ENCODE measurements at places on chromosomes 3 and 15.

DNA sequence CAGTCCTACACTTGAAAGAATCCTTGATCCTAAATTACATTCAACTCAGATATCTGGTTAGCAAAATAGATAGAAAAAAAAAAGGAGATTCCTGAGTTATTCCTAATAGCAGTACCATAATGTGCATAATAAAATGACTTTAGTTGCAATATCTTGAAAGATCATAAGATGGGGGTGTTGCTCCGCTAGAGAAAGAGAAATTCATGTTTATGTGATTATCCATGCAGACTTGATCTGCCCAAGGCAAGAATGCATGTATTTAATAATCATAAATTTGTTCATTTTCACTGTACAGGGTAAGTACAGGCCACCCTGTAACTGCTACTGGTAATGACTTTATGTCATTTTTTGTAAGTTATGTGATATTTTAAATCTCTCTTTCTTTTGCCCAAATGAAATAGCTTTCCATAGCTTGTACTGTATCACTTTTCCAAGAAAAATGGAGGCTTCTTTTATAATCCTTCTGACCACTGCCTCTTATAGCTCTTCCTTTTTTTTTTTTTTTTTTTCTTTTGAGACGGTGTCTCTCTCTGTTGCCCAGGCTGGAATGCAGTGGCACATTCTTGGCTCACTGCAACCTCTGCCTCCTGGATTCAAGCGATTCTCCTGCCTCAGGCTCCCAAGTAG is 84.6 kb downstream of the HCN4 start:
- no peak for DNase-seq

- DNase-seq, result no peak
Observed at GRCh38 chr3:24548278-24548677, 53.6 kb upstream of the THRB start.

GRCh38 chr3:195296662-195297061 is 25.7 kb upstream of the XXYLT1 start:
- DNase-seq, result no peak

DNA sequence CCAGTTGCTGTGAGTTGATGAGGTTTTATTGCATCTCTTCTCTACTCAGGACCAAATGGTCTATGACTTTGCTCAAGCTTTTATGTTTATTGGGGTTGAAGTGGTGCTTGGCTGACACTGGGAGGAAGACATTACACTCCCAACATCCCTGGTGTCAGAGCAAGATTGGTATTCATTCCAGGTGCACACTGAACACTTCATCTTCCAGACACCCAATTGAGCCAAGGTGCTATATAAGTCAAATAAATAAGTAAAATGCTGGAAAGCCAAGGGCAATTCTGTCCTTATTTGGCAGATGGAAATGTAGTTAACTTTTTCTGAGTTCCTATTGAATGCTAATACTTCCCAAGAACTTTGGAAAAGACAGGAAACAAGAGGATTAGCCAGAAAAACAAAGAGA is 53.2 kb upstream of the CDV3 start:
- no peak for DNase-seq

DNA sequence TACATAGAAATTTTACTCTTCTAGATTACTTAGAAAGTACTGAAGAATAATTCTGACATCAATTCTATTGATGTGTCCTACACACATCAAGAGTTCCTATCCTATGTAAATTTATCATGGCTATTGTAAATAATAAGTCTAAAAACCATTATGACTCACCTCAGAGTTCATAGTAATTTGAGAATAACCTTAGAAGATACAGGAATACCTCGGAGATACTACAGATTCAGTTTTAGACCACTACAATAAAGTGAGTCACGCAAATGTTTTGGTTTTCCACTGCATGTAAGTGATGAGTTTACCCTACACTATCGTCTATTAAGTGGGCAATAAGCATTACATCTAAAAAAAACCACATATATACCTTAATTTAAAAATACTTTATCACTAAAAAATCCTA is 74.8 kb downstream of the NR1I2 start:
- DNase-seq, result no peak

DNA sequence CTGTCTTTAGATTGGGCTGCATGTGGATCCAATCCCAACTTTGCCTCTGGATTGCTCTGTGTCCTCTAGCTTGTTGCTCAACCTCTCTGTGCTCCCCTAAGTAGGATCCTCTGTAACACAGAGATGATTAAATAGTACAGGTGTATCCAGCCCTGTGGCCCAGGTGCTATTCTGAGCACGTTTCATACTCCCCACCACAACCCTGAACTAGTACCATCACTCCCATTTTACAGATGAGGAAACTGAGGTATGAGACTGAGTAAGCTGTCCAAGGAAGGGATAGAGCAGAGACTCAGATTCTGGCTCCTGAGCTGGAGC is 7.2 kb downstream of the ISG20 start:
- no peak for DNase-seq

DNA sequence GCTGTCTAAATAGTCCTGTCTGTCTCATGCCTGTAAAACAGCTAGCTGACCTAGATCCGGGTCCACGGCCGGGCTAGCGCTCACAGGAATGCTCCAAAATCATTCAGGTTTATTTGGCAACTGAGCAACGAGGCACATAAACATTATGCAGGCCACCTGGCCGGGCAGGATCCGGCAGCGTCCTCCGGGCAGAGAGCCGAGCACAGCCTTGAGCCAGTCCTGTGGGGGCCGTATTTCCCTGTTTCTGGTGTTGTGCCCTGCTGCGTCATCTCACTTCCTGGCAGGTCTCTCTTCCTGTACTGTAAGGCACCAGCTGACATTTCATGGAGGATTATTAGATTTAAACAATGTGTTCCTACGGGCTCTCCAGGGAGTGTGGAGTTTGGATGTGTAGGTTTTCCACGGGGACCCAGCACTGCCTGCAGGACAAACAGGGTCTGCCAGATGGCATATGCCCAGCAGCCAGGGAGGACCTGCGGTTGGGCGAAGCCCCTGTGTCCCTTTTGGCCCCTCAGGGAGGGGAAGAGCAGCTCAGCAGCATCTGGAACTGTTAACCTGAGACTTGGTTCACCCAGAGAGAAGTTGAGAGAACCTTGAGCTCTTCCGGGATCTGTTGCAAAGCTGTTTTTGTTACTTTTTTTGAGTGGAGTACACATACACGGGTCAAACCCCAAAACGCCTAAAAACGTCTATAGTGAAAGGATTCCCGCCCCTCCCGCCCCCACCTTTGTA is 16.6 kb upstream of the LRRK1 start:
- no peak for DNase-seq

DNA sequence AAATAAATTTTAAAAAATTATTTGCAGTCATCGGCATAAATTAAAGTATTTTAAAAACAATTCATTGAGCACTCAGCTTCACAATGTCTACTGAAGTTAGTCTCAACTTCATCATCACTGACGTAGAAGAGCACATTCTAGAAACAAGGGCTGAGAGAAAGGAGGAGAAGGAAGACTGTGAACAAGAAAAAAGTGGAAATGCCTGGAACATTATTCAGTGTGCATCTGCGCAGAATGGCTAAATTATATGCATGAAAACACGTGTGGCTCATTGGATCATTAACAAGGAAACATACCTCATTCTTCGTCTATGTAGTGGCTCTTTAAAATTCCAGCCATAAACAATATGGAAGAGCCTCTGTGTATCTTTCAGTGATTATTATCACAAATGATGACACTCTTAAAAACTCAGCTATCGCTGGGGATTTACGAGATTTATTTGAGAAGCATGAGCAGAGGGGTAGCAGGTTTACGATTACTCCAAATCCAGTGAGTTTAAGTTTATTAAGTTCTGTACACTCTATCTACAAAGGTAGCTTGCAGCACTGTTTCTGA is 404.2 kb upstream of the CDIN1 start:
- no peak for DNase-seq

DNA sequence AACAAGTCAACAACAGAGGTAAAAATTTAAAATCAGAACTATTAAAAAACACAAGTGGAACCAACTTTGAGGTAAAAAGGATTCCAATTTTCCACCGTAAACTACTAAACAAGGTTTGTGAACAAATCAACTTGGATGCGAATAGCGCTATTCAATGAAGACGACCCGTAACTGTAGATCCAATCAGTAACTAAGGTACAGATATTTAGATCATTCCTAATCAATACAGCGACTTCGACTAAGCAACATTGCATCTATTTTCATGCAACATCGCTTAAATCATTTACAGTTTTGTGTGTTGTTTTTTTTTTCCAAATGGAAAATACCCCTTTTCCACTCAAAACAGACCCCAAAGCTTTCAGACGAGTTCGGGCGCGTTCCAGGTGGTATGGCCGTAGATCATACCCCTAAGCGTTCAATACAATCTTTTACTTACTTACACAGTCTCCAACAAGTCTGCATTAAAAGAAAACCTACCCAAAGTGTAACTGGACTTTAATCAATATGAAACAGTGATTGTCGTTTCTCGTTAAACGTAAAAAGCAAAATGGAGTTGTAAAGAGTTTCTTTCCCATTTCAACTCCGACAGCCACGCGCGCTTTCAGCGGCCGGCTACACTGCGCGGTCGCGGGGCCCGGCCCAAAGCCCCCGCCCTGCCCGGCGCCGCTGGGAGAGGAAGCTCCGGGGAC is 786 bp downstream of the RHOA start:
- no peak for DNase-seq

- DNase-seq, result no peak
Observed at GRCh38 chr3:180352261-180352660, 249.7 kb upstream of the TTC14 start.

GRCh38 chr15:80798911-80799310 is 19.7 kb downstream of the CEMIP start:
- DNase-seq, result no peak

DNA sequence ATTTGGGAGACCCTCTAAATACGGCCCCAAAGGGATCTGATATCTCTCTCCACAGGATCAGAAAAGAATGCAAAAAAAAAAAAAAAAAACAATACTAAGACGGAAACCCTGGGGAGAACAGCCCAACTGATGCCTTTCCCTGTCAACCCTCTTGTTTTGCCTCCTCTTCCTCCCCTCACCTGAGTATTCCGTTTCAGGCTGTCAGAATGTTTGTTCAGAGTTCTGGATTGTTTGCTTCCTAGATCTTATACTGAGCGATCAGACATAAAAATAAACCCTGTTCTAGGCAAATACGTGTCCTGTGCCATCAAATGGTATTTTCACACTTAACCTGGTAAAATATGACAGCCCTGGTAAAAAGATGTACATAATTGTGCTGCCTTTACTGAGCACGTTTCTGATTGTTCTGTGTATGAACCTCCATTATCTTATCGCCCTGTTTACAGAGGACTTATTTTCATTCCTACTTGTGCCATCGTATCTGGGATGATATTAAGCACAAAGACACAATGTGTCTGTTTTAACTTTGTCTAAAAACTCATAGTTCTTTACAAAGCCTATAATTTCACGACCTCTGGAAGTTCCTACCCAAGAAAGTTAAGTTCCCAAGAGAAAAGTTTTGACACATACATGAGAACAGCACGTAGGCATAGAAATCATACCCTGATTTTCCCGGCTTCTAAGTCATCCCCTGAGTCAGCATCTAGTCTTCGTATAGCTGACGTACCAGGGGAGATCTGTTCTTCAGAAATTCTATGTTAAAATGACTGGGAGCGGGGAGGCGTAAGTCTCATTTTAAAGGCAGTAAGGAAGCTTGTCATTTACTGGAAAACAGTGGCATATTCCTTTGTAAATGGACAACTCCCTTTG is 856 bp downstream of the ZBTB38 start:
- DNase-seq, result no peak

- no peak for DNase-seq
Observed at GRCh38 chr3:115486880-115487279, 136.4 kb upstream of the GAP43 start.

GRCh38 chr3:151002003-151002981 is 29.8 kb upstream of the CLRN1 start:
- DNase-seq, result no peak

DNA sequence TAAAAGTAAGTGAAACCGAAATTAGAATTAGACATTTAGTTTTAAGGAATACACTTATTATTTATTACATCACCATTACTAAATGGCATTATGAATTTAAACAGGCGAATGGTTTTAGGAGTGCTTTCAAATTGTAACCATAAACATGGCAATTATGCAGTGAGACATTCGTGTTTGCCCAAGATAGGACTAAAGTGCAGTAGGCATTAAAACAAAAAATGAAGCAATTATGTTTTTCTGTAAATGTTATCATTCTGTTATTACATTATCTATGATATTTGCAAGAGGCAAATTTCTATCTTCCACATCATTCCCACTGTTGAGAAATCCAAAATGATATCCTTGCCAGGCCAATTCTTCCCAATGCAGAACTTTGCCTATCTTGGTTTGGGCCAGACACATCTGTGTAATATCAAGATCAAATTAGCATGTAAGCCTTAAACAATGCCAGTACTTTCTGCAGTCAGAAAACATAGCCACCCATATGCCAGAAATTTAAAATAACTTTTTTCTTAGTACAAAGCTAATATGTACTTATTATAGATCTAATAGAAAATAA is 156.9 kb downstream of the ATP8B4 start:
- no peak for DNase-seq

DNA sequence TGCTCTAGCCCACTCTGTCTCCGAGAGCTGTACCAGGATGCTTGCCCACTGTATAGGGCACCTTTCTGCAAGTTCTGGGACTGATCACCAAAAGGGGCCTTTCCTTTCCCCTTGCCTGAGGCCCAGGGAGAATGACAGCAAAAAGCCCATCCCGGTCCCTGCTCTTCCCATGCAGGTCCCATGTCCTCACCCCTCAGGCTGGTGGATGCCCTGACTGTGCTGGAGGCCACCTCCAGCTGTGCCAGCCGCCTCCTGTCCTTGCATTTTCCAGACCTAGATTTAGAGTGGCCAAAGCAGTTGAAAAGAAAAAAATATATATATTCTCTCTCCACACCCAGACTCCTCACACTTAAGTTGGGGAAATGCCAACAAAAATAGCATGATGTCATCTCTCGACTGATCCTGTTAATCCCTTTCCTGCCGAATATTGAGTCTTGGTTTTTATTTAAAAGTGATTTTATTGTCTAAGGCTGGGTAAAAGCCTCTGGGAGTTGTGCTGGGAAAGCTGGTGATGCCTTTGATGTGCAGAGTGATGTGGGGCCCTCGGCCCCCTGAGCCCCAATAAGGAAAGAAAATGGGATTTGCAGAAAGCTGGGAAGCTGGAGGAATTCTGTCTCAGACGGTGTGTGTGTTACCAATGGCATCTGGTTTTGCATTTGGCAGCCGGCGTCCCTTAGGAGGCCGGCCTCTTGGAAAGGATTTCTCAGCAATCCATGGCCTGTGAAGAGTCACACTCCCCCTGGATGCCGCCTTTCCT is 29.3 kb upstream of the TPM1 start:
- no peak for DNase-seq

DNA sequence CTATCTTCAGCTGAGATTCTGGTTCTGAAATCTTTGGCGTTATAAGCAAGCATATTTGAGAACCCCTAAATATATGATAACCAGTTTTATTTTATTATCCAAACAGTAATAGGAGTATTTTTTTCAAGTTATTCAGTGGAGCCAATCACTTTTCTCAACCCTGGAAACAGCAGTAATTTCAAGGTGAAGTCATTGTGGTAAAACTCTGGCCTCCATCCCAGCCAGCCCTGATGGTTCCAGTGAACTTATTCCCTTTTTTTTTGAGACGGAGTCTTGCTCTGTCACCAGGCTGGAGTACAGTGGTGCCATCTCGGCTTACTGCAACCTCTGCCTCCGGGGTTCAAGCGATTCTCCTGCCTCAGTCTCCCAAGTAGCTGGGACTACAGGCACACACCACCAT is 545.4 kb upstream of the IL12A start:
- no peak for DNase-seq

- DNase-seq, result no peak
Observed at GRCh38 chr3:138593488-138594149, 441 bp downstream of the CEP70 start.

Data from CD4-positive, alpha-beta T cell treated with Interleukin-15 for 1 hour (primary cell).